ENCODE measurements at places on chromosomes 7 and 10.
A peak's percentile ranks its signal among the peaks of the same experiment; 100 is the strongest.

DNA sequence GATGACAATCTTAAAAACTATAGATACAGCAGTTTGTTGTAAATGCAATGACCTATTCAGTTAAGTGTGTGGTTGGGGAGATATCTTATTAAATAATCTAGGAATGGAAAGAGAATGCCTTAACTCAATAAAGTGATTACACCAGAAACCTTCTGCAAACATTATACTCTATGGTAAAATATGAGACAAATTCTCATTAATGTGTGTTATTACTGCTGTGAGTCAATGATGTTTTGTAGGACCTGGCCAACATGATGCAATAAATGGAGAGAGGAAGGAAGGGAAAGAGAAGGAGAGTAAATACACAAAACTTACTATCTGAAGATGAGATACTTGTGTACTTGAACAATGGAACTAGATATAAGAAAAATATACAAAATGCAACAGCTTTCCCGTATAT, 25.1 kb downstream of the MKX start:
- DNase-seq, result no peak

DNA sequence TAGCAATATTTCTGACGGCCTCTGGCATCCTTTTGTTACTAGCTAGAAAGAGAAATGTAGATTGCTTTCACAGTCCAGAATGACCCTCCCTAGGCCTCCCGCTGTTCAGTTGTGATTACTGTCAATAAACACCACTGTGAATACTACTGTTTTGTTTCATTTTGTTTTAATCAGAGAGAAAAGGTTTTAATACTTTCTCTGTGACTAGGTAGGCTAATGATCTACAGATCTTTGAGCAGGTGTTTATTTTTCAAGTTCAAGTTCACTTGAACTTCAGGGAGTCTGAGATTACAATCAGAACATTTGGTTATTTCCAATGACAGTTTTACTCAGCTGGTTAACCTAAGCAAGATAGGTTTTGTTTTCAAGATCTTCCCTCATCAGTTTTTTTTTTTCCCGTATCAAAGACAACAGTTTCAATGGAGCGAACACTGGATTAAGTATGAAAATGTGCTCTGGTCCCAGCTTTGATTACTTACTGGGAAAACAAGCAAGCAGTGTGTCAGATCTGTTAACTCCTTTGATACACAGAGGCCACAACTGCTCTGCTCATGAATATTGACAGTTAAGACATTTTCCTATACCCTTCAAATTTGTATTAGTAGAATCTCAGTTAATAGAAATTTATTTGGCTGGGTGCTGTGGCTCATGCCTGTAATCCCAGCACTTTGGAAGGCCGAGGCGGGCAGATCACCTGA, 34.8 kb downstream of the VKORC1L1 start:
- no peak for DNase-seq

- peak; percentile 37 for DNase-seq
Observed at GRCh38 chr7:73606801-73607691, 17.3 kb downstream of the MLXIPL start.

DNA sequence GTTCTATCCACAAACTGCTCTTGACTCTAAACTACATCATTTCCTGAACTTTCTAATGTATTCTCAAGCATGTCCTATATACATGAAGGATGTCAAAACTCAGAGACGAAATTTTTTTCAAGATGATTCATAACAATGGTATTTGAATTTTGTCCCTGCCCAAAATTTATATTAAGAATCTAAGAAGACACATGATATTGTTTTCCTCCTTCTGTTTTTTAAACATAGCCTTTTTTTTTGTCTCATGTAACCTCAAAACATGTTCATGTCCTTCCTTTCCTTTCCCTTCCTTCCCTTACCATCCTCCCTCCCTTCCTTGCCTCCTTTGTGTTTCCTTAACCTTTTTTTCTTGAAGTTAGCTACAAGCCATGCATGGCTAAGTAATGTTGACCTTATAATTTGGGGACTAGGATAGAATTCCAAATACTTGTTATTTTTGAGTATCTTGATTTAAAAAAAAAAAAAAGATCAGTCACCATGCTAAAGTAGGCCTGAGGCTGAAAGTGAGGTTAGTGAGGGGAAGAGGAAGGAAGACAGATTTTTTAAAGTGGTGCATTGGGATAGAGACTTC, 163.0 kb downstream of the SUGCT start:
- DNase-seq, result no peak

DNA sequence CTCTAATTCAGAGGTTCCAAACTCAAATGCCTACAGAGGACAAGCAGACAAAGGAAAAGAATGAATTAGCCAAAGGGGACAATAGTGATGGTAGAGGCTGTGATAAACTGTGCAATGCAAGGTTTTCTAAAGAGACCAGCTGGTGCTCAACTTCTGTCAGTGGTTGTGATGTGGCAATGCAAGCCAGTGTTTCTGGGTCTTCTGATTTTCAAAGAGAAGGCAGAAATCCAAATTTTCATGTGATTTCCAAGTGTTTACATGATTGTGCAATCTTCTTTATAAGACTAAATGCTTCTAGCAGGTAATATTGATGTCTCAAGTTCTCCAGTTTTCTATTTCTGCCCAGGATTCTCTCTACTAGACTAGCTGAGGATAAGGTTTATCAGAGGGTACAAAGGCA, 135.9 kb downstream of the PCDH15 start:
- no peak for DNase-seq

DNA sequence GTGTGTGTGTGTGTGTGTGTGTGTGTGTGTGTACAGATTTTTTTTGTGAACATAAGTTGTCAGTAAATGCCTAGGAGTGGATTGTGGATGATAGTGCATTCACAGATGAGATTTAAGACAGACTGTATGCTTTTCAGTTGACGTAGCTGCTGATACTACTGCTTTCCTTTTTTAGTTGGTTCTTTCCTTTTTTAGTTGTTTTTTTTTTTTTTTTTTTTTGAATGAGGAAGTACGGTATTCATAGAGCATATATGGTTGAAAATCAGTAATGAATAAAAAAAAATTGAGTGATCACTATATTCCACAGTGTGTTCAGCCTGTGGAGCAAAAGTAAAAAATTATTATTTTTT, 80.5 kb downstream of the RBM33 start:
- DNase-seq, result no peak
